A673 (cell line): ENCODE measurements at places on chromosomes 7 and 10. TPM values are rescaled to one million over a fixed set of nuclear protein-coding genes. Genes with fewer than 3 reads are reported as not detected.

GRCh38 chr7:34869057-34869456 lies 168.2 kb downstream of the DPY19L1 start:
- no peak for DNase-seq

- DNase-seq = no peak
Measured at GRCh38 chr10:13489035-13489599, 39.7 kb downstream of the BEND7 start.

DNA sequence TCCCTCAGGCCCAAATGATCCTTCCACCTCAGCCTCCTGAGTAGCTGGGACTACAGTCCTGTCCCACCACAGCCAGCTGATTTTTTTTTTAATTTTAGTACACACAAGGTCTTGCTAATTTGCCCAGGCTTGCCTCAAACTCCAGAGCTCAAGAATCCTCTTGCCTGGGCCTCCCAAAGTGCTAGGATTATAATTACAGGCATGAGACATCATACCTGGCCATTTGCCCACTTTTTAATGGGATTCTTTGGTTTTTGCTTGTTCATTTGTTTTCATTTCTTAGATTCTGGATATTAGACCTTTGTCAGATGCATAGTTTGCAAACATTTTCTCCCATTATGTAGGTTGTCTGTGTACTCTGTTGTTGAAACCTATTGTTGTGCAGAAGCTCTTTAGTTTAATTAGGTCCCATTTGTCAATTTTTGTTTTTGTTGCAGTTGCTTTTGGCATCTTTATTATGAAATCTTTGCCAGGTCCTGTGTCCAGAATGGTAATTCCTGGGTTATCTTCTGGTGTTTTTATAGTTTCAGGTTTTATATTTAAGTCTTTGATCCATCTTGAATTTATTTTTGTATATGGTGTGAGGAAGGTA lies 95.2 kb downstream of the GLCCI1 start:
- peak; percentile 45 for DNase-seq

DNA sequence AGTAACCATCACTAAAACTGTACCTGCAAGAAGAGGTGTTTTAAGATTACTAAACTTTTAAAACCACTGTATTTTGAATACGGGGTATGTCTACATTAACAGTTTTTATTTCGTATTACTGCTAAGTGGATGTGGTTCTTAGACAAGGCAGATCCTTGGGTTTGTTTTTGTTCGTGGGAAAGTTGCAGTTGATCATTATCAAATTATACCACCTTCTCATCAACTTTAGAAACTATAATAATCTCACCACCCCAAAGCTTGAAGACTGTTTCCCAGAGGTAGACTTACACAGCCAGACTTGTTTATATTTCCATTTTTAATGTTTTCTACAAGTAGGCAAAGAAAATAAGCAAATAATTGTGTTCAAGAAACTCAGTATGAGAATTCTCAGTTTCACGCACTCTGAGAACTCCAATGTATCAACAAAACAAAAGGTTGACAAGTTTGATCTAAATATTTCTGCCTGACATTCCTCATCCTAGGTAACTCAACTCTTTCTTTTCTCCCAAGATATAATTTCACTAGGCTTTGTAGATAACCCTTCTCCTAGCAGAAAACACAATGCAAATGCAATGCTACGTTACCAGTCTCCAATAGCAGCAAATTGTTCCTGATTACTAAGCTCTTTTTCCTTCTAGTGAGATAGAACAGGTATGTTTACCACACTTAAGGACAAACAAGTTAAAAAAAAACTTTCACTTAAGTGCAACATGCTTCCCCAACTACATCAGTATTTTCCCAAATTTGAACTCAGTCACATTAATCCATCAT lies 36.0 kb downstream of the IGF2BP3 start:
- DNase-seq = no peak

GRCh38 chr10:47133871-47134570 lies 166.0 kb upstream of the GDF10 start:
- no peak for DNase-seq

- no peak for DNase-seq
Measured at GRCh38 chr7:107386548-107387102, 83.2 kb upstream of the GPR22 start.

GRCh38 chr10:68938884-68939283 lies 17.1 kb upstream of the DDX21 start:
- DNase-seq = no peak

DNA sequence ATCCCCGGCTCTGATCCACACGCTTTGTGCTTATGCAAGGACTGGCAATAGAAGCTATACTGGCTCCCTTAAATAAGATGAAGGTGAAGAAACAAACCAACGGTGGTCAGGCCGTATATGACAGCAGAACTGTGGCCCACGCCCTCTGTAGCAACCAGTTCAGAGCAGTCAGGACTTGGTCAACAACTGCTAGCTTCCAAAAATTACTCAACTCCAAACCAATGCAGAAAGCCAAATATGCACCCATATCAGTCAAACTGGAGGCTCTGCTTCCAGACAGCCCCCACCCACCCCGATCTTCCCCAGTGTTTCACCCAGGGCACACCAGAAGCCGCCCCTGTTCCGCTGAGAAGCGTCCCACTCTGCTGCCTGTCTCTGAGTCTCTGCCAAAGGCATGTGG lies 222.3 kb upstream of the MGMT start:
- DNase-seq = no peak

- no peak for DNase-seq
Measured at GRCh38 chr10:17214526-17214925, 13.1 kb upstream of the TRDMT1 start.

DNA sequence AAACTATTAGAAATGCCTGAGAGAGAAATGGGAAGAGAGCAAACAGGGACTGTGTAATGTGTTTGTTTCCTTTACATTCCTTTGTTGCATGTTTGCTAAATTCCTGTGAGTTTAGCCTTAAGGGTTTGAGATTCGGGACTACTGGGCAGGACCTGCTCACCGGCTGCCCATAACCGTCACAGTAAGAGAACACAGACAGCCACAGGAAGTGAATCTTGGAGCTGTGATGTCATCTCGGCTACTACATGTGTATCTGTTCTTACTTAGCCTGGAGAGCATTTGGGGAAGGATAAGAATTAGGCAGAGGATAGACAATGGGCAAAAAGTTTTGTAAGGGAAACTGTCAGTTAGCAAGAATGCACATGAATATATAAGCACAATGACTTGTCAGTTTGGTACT lies 485.1 kb upstream of the KLF6 start:
- peak; percentile 23 for DNase-seq

- DNase-seq = no peak
Measured at GRCh38 chr7:45511721-45512597, 62.2 kb upstream of the ADCY1 start.

DNA sequence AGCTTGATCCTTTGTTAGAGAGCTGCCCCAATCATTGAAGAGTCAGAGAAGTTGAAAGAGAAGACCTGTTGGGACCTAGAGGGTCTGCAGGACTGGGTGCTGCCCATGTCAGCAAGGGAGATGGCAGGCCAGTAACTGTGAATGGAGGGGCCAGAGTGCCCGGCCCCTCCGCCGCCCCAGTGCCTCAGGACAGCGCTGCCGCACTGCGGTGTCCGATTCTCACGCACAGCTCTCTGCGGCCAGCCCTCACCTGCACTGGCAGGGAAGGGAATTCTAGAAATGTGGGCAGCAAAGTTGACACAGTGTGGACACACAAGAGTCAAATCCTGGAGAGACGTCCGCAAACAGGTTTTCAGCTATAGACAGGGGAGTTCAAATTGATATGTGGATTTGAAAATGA lies 373.5 kb downstream of the TCERG1L start:
- no peak for DNase-seq

DNA sequence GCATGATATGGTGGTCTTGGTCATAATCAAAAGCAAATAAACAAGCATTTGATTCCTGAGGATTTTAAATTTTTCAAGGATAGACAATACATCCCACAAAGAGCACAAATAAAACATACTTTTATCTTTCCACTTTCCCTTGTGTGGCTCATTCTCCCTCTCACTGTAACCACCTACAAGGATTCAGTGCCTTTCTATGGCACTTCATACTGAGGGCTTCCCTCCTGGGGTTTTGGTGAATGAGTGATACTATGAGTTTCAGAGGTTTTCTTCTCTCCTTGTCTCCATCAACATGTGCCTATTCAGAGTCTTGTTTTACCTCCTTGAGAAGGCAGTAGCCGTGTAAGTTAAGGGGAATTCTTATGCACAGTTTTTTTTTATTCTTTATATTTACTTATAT lies 296.0 kb upstream of the TEX47 start:
- no peak for DNase-seq

DNA sequence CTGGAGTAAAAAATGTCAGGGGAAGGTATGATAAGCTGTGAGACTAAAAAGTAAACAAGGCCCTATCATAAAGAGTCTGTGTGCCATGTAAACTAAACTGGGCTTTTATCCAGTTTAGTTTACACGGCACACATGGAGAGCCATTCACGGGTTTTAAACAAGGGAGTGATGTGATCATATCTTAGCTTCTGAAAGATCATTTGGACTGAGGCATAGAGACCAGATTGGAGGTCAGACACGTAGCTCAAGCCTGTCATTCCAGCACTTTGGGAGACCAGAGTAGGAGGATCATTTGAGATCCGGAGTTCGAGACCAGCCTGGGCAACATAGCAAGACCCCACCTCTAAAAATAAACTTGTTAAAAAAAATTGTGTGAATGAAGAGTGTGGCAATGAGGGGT lies 50.1 kb downstream of the SKIDA1 start:
- no peak for DNase-seq

DNA sequence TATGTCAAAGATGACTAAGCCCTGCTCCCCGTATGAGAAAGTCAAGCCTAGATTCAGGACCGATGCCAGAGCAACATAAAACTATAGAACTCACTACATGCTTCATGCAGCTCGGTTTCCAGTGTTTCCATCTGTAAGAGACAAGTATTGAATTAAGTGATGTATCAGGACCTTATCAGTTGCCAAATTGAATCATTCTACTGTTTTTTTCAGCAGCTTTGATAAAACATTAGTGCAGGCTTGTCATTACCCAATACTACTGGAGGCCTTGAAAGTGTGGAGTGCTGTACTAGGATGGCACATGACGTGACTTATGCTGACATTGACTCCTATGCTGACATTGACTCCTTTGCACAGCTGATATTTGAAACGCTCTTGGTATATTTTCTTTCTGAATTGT lies 10.8 kb upstream of the NRP1 start:
- no peak for DNase-seq

GRCh38 chr10:60450291-60450690 lies 60.6 kb upstream of the ANK3 start:
- DNase-seq = no peak

GRCh38 chr10:114766470-114766869 lies 55.1 kb upstream of the FHIP2A start:
- no peak for DNase-seq

DNA sequence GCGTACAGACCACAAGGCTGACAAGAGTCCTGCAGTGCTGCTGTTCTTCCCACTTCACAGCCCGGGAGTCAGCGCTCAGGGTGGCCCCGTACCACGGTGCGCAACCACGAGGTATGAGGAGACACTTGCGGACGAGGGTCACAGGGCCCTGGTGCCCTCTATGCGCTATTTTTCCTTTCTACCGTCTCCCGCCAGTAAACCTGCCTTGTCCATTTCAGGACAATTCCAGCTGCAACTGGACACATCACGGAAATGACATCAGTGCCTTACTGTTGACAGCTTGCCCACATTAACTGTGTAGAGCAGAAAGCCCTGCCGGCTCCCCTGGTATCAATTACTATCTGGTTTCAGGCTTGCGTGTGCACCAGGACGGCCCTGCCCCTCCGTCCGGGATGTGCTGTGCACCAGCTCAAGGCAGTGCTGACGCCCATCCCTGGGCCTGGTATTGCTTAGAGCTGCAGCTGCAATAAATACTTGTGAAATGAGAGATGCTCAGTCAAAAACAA lies 65.1 kb downstream of the ZRANB1 start:
- DNase-seq = no peak

GRCh38 chr7:95322396-95322795 lies 1.9 kb downstream of the PON1 start:
- DNase-seq = no peak

DNA sequence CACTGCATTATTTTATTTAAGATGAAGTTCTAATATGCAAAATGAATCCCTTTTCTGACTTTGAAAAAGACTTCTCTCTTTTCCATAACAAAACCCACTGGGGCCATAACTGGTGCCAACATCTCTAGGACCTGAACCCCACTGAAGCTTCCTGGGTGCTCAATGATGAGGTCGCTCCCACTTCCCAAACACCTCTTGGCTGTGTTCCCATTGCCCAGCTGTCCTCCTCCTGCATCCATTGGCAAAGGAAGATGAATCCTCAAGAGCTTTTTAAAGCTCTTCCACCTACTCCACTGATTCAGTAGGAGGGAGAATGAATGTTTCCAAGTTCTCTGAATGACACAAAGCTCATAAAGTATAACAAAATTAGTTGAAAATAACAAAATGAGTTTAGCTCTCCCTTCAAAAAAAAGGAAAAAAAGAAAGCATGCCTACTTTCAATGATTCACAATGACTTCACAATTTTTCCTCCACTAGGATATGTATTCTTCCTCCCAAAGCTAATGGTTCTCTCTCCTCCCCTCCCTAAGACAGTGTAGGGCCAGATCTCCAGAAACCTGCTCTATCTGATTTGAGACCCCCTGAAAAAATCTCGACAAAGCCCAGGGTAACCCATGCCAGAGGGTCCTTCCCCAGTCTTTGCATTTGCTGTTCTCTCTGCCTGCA lies 64.8 kb downstream of the SORBS1 start:
- DNase-seq = no peak

GRCh38 chr10:17923728-17924127 lies 28.0 kb upstream of the SLC39A12 start:
- DNase-seq = no peak

DNA sequence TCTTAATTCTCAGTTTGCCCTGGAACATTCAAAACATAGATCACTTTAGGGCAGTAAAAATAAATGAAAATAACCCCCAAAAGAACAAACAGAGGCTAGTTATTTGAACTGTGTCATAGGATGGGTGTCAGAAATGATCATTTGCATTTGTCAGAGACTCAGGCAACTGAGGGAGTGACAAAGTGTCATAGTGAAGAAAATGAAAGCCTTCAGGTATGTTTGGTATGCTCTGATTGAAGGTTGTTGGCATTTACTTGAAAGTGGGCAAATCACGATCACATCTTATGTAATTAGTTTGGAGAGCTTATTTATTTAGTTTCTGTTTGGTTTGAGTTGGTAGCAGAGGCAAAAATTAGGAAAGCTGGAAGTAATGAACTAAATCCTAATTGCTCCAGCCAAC lies 880.9 kb downstream of the ANKRD7 start:
- DNase-seq = no peak

- no peak for DNase-seq
Measured at GRCh38 chr7:152355474-152356057, 80.2 kb downstream of the KMT2C start.

DNA sequence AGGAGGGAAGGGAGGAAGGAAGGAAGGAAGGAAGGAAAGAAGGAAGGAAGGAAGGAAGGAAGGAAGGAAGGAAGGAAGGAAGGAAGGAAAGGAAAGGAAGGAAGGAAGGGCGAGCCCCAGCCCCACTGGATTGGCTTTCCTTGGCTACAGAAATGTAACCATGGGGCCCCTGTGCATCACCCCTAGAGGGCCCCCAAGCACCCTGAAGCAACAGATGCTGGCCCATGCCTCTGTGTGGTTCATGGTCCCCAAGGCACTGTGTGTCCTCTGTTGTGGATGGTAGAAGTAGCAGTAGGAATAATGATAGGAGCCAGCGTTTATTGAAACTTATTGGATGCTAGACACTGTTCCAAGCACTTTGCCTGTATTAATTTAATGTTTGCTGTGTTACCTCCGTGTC lies 116.6 kb upstream of the MACROH2A2 start:
- DNase-seq = peak; percentile 93

FBH1 gene
- total RNA-seq = 84.0 and 87.5 TPM in 2 replicates

BET1 gene
- 19.2 and 19.8 TPM in 2 replicates for total RNA-seq

CDK14 gene
- 128 and 131 TPM in 2 replicates for total RNA-seq

CALCR gene
- not detected in 2 replicates for total RNA-seq
